ENCODE measurements at places on chromosomes 5 and 9. TPM values are rescaled to one million over a fixed set of nuclear protein-coding genes. Genes with fewer than 3 reads are reported as not detected.

Gene PDZD2
- total RNA-seq, result 0.04 TPM

DNA sequence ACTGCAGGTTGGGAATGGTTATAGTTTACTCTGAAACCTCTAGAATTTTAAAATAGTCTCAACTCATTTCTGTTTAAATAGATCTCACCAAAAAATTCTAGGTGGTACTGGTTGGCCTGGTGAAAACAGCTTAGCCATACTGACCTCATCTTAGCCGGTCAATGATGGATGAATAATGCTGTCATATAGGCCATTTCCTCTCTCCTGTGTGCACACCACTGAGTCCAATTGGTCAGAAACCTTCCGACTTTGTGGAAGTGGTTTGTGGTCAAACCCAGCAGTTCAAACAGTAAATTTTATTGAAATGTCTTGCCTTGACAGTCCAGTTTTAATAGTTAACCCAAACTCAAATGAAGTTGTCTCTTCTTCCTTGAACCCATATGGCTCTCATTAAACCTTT is 98.6 kb downstream of the GIN1 start:
- DNase-seq, result no peak

GRCh38 chr5:142915813-142916424 is 145.7 kb downstream of the ARHGAP26 start:
- peak; percentile 43 for DNase-seq

Gene BOD1
- total RNA-seq, result 31.7 TPM

Gene CDH6
- total RNA-seq, result not detected

- no peak for DNase-seq
These were observed 509.4 kb upstream of the KLF4 start for GRCh38 chr9:107999011-107999410.

Data from activated CD4-positive, alpha-beta T cell treated with anti-CD3 and anti-CD28 coated beads for 36 hours (primary cell).